ENCODE measurements at places on chromosomes 11 and 22. TPM values are rescaled to one million over a fixed set of nuclear protein-coding genes. Genes with fewer than 3 reads are reported as not detected.

- no peak for DNase-seq
These were observed 387.5 kb upstream of the RAG2 start for GRCh38 chr11:36985562-36985961.

Gene CD3D
- 381 TPM for total RNA-seq

Gene SHISA8
- total RNA-seq, result 5.3 TPM

Gene DERL3
- total RNA-seq, result 14.8 TPM

Gene SNU13
- 345 TPM for total RNA-seq

Gene PLET1
- total RNA-seq, result not detected

DNA sequence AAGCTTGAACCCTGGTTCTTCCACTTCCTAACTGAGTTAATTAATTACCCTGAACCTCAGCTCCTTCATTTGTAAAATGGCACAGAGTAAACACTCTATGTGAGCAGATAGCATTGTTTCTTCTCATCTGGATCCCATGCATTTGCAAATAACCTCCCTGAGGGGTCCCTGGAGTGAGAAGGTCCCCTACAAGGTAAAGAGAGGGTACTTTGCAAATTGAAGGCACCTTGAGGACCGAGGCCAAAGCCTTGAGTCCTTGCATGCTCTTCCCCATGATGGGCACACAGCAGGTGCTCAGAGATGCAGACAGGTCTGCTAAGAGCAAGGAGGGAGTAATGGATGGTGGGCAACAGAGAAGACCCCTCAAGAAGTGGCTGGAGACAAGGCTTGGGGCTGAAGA is 33.2 kb downstream of the OTOG start:
- no peak for DNase-seq

Data from activated CD4-positive, alpha-beta T cell treated with anti-CD3 and anti-CD28 coated beads, Interleukin-2, amount 10 ng/mL, durations not matched to agents 24 days and 14 days (primary cell).